ENCODE measurements at places on chromosomes 1 and 21.

- no peak for DNase-seq
Measured at GRCh38 chr1:56535362-56535761, 44.0 kb downstream of the PLPP3 start.

GRCh38 chr1:22872981-22873664, 99.5 kb downstream of the LACTBL1 start:
- DNase-seq: no peak

DNA sequence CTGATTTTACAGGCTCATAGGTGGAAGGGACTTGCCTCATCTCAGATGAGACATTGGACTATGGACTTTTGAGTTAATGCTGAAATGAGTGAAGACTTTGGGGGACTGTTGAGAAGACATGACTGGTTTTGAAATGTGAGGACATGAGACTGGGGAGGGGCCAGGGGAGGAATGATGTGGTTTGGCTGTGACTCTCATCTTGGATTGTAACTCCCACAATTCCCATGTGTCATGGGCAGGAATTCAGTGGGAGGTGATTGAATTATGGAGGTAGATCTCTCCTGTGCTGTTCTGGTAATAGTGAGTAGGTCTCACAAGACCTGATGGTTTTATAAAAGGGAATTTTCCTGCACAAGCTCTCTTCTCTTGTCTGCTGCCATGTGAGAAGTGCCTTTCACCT, 20.8 kb downstream of the SCYL3 start:
- DNase-seq: no peak

DNA sequence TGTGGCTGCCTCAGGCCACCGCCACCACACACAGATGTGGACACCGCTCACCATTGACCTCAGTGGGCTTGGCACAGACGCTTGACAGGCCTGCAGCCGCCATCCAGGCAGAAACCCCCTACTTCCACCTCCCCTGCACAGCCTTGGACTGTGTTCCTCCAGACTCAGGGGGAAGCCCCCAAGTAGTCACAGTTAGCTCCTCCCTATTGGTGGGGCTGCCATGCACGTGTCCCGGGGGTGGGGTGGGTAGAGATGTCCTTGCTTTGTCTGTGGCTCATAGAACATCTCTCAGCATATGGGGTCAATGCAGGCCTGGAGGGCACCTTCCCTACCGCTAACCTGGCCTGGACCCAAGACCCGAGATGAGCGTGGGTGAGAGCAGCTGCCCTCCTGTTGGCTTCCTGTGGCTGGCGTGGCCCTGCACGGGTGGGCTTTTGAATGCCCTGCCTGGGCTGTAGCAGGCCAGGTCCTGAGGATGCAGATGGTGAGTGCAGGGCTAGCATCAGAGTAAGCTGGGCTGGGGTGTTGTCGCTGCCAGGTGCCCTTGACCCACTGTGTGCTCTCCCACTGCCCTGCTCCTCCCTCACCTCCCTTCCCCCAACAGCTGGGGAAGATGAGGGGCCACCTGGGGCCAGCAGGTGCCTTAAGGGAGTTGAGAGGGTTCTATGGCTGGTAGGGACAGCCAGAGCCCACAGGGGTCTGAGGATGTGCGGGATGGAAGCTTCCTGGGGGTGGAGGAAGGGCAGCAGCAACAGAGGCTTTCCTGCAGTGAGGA, 6.2 kb downstream of the CROCC start:
- no peak for DNase-seq

- DNase-seq: no peak
Measured at GRCh38 chr1:30588311-30589073, 134.9 kb downstream of the MATN1 start.

- DNase-seq: peak; percentile 62
Measured at GRCh38 chr1:155174324-155175280, 953 bp downstream of the TRIM46 start.

DNA sequence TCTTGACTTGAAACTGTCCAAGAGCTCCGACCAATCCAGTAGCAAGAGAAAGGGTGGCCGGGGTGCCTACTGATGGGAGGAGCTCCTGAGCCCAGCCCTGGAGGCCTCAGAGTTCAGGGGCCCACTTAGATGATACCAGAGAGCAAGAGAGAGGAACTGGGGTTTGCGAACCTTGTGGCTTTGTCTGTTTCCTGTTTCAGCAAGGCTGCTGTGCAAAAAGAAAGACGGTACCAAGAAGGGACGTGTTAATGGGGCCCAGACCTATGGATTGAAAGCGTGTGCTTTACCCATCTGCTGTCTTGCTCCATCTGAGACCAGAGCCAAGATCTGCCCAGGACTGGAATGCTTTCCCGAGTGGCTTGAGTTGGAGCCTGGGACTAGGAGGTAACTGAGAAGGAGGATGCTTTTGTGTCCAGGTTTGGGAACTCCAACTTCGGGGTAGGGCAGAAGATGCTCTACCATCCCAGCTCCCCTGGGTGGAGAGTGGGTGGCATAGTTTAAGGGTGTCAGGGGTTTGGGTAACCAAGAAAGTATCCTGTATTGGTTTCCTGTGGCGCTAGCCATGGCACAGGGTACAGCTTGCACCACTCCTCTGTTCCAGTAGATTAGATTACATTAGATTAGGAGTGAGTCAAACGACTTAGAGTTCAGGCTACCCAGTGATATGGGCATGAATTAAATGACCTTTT, at the start of gene TRAF3IP3:
TRAF3IP3 (plus strand) TSS at position 128 of the 689 bp plus-strand sequence. CDS start 3,987 bp downstream, outside the sequence.
- no peak for DNase-seq

GRCh38 chr1:10980841-10981727, 31.4 kb upstream of the TARDBP start:
- DNase-seq: peak; percentile 71

DNA sequence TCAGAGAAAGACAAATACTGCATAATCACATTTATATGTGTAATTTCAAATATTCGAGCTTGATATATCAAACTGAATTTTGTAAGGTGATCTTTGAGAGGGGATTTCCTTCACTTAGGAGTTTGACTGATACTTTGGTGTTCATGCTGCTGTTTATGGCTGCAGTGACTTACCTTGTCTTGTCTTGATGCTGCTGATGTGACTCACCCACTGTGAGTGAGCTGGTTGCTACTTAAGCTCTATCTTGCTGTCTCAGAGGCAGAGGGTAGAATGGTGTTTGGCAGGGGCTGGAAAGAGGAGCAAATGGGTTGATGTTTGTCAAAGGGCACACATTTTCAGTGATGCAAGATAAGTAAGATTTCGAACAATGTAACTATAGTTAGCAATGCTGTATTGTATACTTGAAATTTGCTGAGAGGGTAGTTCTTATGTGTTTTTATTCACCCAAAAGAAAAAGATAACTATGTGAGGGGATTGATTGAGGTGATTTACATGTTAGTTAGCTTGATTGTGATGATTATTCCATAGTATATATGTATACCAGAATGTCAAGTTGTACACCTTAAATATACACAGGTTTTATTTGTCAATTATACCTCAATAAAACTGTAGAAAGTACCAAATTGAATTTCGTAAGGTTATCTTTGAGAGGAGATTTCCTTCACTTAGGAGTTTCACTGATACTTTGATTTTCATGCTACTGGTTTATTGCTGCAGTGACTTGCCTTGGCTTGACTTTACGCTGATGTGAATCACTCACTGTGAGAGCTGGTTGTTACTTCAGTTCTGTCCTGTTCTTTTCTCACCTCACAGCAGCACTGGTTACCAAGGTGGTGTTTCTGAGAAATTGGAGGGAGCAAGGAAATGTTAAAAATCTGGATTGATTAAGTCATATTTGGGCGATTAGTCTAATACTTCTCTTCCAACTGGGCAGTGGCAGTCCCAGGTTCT, 94.5 kb upstream of the SLC5A9 start:
- no peak for DNase-seq

DNA sequence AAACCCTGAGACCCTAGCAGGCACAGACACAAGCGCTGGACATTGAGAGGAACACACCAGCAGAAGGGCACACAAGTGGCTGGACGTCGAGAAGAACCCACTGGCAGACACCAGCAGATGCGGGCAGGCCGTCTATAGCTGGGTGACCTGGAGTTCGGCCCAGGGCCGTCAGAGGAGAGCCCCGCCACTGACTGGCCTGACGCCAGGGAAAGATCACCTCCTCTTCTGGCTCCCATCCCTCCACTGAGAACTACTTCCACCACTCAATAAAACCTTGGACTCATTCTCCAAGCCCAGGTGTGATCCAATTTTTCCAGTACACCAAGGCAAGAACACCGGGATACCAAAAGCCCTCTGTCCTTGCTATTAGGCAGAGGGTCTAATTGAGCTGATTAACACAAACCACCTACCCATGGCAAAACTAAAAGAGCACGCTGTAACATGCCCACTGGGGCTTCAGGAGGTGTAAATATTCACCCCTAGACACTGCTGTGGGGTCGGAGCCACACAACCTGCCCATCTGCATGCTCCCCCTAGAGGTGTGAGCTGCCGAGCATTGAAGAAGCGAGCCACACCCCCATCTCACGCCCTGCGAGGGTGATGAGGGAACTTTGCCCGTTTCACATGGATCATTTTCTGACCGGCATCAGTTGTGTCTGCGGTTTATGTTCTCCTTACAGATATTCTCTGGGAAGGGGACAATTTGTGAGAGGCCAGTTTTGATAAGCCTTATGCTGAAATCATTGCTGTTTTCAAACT, 104.8 kb downstream of the HLX start:
- DNase-seq: no peak

GRCh38 chr1:65694933-65695332, 97.8 kb upstream of the PDE4B start:
- no peak for DNase-seq

Measured in neuronal stem cell (in vitro differentiated cells).